ENCODE measurements at places on chromosomes 6 and 20.
A peak's percentile ranks its signal among the peaks of the same experiment; 100 is the strongest.

DNA sequence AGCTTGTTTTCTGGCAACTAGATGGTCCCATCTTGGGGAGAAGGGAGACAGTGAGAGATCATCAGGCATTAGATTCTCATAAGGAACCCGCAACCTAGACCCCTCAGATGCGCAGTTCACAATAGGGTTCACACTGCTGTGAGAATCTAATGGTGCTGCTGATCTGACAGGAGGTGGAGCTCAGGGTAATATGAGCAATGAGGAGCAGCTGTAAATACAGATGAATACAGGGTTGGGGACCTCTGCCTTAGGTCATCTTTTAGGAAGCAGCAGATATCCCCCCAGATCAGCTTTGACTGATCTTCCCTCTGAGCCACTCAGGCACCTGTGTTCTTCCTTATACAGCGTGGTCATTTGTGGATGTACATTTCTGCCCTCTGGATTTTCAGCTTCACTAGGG lies 63.4 kb downstream of the SMOC2 start:
- no peak for DNase-seq

DNA sequence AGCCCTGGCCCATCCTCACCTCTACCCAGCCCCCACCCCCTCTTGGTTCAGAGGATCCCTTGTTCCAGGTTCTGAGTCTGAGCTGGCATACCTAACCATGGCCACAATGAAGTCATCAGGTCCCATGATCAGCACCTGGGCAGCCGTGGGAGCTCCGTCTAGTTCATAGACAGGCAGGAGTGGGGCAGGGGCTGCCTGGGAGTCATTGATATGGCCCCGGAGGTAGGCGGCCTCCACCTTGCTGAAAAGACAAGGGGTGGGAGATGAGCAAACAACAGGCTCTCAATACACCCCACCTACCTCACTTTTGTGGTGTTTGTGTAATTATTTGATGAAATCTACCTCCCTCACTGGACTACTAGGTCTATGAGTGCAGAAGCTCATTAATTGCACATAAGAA lies 20.4 kb downstream of the GGT7 start:
- DNase-seq, result no peak

DNA sequence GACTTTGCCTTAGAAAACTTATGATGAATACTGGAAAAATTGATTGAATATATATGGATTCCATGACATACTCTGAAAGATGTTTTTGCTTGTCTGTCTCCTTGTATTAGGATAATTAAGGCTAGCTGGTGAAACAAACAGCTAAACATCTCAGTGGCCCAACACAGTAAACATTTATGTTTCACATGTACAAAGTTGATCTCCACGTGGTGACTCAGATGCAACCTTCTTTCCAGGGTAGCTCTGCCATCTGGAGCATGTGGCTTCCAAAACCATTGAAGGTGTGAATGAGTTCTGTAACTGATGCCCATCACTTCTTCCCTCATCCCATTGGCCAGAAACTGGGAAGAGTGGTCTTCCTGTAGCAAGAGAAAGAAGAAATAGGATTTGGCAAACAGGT lies 196.3 kb downstream of the TSHZ2 start:
- no peak for DNase-seq

GRCh38 chr20:63946986-63947637 lies 9.1 kb downstream of the UCKL1 start:
- no peak for DNase-seq

GRCh38 chr6:159525445-159526025 lies 167.5 kb downstream of the SOD2 start:
- no peak for DNase-seq

DNA sequence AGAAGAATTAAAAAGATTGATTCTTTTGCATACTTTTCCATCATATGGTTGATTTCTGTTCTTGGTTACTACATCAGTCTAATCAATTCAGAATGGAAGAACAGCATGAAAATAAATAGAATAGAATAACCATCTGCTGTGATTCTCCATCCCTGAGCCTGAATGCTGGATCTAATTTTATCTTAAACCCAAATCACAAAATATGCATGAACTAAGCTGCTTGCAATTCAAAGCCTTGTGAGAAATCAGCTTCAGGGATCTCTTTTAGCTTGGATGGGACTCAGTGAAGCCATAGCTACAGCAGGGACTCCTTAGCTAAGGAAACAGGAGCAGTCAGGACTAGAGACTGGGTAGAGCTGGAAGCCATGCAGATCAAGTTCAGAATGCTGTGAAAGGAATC lies 74.1 kb downstream of the TPBG start:
- no peak for DNase-seq

DNA sequence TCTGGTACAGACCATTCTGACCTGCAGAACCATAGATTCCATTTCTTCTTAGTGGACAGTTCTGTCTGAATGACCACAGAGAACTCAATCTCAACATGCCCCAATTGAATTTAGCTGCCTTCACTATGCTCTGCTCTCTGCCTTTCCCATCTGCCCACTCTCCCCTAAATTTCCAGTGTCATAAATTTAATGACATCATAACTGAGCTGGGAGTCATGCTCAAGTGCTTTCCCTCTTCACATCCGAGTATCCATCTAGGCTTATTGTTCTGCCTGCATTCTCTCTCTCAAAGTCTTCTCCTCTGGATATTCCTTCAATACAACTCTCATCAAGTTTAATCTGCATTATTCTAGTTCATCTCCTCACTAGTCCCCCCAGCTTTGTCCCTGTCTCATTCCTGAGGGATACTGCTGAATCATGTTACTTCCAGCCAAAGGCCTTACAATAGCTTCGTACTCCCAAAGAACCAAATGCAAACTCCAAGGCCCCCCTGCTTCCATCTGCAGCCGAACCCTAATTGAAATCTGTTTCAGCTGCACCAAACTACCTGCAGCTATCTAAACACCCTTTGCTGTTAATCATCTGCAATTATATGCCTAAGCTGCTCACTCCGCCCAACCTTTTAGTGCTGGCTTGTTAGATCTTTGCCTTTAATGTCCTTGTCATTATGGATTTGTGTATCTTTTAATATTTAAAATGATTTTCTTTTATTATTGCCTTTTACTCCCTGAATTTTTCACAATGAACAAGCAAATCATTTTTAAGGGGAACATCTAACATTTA lies 46.1 kb downstream of the SLC35B3 start:
- DNase-seq, result peak; percentile 4

DNA sequence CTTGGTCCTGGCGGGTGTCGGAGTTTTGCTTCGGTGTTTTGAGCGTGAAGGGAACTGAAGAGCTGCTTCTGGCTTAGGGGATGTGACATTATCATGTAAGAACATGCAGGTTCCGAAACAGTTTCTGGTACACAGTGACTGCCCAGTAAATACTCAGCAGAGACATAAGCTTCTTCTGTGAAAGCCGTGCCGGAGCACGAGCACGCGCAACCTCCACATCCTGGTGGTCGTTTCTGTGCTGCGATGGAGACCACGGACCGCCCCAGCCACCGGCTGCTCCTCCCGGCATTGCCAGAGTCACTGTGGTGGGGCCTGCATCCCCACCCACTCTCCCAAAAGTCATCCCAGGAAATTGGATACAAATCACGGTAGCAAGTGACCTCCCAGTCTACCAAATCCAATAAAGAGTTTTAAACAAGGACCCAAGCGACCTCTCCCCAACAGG lies 18.7 kb downstream of the KIF25 start:
- DNase-seq, result no peak

DNA sequence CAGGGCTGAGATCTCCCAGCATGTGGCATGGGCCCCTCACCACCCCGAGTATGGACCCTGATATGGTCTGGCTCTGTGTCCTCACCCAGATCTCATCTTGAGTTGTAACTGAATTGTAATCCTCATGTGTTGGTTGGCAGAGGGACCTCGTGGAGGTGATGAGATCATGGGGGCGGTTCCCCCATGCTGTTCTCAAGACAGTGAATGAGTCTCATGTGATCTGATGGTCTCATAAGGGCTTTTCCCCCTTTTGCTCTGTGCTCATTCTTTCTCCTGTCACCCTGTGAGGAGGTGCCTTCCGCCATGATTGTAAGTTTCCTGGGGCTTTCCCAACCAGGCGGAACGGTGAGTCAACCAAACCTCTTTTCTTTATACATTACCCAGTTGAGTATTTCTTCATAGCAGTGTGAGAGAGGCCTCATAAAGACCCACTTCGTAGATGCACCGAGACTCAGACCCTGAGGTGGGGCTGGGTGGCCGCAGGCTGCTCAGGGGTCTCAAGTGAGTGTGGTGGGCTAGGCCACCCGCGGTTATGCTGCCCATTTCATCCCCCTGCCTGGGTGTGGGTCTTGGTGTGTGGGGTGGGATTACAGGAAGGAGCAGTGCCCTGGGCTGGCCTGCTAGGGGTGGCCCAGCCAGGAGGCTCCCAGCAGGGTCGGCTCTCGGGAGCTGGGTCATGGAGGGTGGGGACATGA lies 26.2 kb upstream of the GATA5 start:
- no peak for DNase-seq

DNA sequence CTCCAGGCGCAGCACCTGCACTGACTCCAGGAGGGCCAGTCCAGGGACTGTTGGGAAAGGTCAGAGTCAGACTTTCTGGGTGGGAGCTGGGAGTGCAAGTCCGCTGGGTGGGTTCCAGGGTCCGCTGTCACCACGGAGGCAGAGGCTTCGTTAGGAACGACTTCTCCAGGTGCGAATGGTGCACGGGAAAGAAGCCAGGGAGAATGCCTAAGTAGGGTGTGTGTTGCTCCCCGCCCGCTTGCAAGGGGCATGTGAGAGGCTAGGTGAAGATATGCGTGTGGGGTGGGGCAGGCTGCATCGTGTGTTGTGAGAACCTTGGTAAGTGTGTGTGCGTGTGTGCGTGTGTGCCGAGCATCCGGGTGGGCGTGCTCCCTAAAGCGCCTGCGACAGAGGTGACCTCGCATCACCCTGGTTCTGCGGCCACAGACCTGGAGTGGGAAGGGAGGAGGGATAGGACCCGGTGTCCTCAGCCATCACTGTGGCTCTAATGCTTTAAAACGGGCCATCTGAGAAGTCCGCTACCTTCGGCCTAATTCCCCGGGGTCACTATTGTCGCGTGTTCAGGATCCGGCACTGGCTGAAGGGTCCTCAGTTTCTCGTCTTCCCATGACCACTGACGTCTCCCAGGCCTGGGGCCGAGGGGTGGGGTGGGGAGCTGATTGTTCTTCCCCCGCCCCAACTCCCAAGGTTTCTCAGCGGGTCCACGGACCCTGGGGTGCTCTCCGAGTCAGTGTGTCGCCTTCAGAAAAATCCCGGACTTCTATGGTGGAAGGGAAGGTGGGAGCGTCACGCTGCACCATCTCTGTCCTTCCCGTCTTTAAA lies 6.1 kb downstream of the SLC32A1 start:
- DNase-seq, result no peak

DNA sequence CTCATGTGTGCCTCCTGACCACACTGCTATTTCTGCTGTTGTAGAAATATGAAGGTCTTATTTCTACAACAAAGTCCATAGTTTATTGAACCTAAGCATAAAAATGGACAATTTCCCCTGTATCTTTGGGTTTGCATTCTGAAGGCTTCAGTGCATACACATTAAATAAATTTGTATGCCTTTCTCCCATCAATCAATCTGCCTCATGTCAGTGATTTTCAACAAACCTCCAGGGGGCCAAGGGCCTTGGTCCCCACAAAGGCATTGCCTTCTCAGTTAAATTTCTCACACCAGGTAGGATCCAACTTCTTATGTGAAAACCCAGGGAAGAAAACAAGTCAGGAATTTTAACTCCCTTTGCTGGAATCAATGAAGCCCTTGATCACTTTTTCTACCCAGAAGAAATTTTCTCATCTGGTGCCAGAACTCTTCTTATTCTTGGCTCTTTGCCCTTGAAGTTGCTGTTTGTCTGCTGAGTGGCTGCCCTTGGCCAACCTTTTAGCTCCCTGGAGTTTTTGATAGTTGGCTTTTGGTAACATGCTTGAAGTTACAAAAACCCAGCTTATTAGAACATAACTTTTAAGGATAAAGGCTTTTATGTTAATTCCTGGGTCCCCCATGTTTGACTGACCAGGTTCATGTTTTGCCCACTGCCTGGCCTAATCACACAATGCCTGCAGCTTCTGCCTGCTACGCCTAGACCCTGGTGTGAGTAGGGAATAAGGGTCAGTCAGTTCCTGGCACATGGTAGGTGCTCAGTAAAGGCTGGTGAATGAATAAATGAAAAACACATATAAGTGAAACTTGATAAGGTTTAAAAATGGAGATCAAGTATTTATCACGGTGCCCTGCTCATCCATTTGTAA lies 37.0 kb downstream of the SHLD1 start:
- no peak for DNase-seq

DNA sequence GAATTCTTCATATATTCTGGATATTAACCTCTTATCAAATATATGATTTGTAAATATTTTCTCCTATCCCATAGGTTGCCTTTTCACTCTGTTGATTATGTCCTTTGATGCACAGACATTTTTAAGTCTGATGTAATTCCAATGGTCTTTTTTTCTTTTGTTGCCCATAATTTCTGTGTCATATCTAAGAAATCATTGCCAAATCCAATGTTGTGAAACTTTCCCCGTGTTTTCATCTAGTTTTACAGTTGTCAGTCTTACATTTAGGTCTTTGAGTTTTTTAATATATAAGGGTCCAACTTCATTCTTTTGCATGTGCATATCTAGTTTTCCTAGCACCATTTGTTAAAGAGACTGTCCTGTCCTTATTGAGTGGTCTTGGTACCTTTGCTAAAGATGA lies 111.5 kb downstream of the SESN1 start:
- no peak for DNase-seq

DNA sequence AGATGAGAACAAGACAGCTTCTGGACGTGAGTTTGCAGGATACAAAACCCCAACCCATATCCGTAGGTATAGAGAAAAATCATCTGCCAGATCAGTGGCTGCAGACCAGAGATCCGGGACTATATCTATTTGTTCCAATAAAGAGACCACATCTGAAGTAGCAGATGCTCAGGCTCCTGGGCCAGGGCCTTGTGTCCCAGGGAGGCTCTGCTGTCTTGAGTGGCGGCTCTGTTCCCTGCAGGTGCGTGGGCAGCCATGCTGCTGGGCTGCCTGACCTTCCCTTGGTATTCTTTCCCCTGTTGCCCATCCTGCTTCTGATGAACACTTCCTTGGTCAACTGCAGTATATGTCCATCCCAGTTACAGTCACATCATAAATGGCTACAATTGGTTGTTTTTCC lies 34.9 kb downstream of the ERMARD start:
- DNase-seq, result no peak

DNA sequence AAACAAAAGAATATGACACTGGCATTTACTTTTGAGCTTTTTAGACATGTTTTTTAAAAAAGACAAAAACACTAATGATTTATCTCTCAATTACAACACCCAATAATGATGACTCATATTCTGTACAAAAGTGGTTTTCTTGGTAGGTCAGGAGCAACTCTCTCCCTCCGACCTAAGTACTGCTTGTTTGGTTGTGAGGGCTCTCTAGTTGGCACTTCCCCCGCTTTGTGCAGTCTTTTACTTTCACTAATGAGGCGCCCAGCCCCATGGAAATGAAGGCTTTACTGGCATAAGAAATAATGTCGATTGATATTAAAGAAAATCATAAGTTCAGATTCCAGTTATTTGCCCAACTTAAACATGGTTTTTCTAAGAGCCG lies 1.3 kb downstream of the KPNA5 start:
- DNase-seq, result no peak

DNA sequence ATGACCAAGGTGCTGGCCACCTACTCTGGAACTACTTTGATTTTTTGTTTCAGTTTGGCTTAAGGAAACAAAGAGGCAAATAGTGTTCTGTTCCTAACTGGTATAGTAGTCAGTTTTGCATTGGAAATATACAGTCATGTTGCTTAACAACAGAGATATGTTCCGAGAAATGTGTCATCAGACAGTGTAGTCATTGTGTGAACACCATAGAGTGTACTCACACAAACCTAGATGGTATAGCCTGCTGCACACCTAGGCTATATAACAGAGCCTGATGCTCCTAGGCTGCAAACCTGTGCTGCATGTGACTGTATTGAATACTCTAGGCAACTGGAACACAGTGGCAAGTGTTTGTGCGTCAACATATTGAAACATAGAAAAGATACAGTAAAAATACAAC lies 80.4 kb downstream of the ARID1B start:
- no peak for DNase-seq
